ENCODE measurements at places on chromosomes 12 and 14.

DNA sequence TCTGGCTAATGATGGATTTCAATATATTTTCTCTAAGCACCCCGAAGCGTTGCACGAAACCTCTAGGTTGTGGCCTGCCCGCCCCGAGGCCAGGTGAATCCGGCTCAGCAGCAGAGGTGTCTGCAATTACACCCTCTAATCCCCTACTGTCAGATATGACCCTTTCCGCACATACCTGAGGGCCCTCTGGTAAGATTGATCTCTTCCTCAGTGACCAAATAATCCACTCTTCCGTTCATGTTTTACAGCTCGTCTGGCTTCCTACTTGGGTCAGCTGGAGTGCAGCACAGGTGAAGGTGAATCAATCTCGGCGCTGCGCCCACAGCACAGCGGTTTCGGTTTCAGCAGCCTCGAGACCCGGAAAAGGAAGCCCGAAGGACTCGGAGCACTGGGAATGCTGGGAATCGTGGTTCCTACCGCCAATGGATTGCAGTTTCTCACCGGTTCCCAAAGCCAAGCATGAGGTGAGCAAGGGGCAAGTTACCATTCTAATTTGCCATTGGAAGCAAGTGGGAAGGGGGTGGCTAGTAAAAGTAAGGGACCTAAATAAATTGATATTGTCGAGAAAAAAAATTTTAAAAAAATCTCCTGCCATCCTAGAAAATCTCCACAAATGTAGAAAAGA, at the start of gene SYNJ2BP:
Gene SYNJ2BP, minus strand, starts transcription at position 366 of the 625 bp plus-strand sequence. Its CDS starts 127 bp downstream, at position 239.
- peak; percentile 69 for DNase-seq

GRCh38 chr12:116186482-116187150, 90.9 kb downstream of the MED13L start:
- no peak for DNase-seq

GRCh38 chr12:25243680-25243990, 7.1 kb downstream of the KRAS start:
- DNase-seq = no peak

DNA sequence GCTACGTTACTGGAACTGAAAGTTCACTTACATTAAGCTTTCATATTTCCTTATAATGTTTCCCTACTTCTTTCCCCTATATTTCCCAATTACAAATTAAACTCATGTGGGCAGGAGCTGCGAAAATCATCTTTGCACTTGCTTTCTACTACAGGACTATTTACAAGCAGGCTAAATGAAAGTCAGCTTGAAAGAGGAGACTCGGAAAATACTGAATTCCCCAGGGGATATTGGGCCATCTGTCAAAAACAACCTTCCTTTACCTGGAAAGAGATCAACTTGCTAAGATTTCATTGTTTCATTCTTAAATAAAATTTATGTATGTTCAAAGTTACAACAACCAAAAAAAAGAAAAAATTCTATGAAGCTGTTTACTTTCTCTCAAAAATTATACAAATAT, 92.8 kb upstream of the BBS10 start:
- DNase-seq = no peak

DNA sequence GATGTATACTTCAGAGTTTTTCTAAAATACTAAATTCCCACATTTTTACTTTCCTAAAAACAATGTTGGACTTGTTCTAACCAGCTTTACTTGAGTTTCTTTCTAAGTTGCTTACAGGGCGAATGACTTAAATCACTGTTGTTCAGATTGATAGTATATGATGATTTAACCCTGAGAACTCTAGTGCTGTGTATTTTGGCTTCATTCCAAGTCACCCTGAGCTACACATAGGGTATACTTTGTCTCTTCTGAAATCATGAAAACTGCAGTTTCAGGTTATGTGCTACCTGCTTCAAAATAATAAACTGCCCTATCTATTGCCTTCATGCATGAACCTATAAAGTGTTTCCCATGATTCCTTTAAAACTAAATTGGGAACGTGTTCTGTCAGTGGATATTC, 162.5 kb upstream of the PDE3A start:
- DNase-seq = no peak

- no peak for DNase-seq
These were observed 61.0 kb downstream of the SUSD6 start for GRCh38 chr14:69672356-69672755.

- no peak for DNase-seq
These were observed 82.8 kb upstream of the RASSF8 start for GRCh38 chr12:25875661-25876060.

GRCh38 chr14:75845136-75845804, 136.5 kb downstream of the TGFB3 start:
- DNase-seq = no peak

DNA sequence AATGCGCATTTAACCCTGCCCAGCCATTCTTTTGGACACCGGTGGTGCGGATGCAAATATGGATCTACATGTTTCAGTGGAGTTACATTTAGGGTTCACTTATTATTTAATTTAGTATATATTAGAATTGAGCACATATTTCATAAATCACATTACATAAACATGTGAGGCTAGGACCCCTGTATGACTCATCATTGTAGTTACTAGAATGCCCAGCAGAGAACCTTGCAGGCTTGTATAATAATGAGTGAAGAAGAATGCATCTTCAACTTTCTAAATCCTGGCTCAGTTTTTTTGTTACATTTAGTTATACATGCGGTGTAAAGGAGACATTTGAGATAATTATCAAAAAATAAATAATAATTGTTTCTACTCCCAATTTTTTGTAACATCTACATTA, 369.0 kb downstream of the ATP23 start:
- DNase-seq = no peak

DNA sequence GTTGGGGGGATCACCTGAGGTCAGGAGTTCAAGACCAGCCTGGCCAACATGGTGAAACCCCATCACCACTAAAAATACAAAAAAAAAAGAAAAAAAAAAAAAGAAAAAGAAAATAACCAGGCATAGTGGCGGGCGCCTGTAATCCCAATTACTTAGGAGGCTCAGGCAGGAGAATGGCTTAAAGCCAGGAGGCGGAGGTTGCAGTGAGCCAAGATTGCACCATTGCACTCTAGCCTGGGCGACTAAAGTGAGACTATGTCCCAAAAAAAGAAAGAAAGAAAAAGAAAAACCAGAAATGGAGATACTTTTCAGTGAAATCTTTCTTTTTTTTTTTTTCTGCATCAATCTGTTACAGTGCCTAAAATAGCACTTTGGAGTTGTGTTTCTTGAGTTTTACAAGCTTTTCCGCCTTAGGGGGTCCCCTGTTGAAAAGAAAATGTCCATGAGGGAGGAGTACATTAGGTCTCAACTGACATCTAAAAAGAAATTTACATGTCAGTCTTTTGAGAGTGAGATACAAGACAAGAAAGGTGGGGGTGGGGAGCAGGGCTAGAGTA, 82.9 kb upstream of the VASH1 start:
- DNase-seq = no peak

GRCh38 chr12:88144037-88144436, 1.9 kb downstream of the TMTC3 start:
- DNase-seq = no peak

DNA sequence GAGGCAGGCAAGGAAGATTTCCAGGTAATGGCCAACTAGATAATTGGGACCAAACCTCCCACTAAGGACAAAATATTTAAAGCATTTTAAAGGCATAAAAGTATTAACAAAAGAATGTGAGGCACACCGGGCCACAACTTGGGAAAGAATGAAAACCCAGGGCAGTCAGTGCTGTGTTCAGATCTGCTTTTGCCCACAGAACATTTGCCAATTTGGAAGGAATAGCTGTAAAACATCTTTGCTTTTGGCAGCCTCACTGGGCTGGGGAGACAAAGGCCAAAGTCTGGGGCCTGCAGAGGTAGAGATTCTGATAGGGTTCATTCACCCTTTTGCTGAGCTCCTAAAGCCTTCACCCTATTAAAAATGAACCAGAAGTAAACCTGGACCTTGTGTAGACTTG, 82.3 kb downstream of the SYNE3 start:
- DNase-seq = no peak

DNA sequence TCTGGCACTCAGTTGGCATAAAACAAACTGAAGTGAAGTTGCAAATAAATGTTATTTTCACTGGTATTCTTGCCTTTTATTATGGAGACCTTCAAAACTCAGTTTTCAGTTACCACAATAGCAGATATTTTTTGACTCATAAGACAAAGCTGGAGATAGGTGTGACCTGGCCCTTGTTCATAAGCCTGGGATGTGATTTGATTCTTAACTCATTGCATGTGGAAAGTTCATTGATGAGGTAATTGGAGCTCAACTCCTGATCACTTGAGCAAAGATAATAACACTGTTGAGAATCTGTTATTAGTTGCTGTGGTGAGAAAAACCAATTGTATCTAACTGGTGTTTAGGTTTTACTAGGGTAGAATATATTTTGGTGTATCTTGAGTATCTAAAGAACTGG, 105.1 kb downstream of the AEBP2 start:
- DNase-seq = no peak

DNA sequence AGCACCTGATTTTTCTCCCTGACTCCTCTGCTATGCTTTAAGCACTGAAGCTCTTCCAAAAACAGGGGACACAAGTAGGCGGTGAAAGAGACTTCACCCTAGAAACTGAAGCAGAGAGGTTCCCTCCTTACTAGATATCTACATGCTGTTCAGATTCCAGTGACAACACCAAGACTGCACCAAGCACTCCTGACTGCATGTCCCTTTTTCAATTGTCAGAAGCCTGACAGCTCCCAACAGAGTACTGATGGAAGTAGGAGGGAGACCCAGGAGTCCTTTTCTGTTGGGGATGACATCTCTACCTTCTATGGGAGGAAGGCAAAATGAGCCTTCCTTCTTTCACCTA, 10.4 kb downstream of the DCTN2 start:
- no peak for DNase-seq

GRCh38 chr12:11863478-11863906, 207.2 kb upstream of the BCL2L14 start:
- DNase-seq = peak; percentile 33

GRCh38 chr14:105931808-105932483, 405.6 kb downstream of the TMEM121 start:
- no peak for DNase-seq

DNA sequence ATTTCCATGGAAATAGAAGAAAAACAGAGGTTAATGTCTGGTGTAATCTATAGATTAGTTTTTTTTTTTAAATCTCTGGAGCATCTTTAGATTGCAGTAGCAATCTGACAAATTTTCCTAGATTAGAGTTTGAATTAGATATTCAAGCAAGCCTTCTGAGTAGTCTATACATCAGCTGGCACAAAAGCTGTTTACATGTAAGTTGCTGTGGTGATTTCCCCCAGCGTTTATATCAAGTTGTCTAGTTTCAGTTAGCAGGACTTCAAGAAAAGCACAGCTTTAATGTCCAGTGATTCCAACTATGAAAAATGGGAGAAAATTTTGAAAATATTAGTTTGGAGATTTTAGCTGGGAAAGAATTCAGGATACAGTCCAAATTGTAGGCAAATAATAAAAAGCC, 605.0 kb upstream of the USP15 start:
- no peak for DNase-seq

DNA sequence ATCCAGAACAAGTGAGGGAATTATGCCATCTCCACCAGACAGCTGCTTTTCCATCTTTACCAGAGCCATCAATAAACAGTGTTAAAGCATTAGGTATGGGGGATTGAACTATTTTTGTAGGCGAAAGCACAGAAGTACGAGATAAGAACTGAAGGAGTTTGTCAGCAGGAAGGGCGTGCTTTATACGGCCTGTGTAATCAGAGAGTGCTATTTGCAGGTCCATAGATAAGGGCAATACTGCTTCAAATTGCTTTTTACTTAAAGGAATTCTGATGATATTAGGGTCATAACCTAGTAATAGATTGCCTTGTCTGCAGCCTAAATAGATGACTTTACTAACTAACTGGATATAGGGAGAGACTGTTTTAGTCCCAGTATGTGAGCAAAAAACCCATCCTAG, 20.3 kb upstream of the CLEC4E start:
- no peak for DNase-seq

GRCh38 chr14:64074961-64075612, 219.1 kb downstream of the ESR2 start:
- no peak for DNase-seq

DNA sequence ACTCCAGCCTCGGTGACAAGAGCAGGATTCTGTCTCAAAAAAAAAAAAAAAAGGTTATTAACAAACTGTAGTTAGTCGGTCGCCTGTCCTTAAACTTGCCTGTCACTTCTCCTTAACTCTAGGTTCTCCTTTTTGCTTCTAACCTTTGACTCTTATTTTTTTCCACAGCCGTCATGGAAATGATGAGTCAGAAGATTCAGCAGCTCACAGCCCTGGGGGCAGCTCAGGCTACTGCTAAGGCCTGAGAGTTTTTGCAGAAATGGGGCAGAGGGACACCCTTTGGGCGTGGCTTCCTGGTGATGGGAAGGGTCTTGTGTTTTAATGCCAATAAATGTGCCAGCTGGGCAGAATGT, 418 bp upstream of the MYG1 start:
- no peak for DNase-seq

GRCh38 chr14:52279408-52279807, 11.9 kb downstream of the PTGDR start:
- DNase-seq = no peak

GRCh38 chr14:51547260-51547659, 104.5 kb upstream of the FRMD6 start:
- DNase-seq = no peak

DNA sequence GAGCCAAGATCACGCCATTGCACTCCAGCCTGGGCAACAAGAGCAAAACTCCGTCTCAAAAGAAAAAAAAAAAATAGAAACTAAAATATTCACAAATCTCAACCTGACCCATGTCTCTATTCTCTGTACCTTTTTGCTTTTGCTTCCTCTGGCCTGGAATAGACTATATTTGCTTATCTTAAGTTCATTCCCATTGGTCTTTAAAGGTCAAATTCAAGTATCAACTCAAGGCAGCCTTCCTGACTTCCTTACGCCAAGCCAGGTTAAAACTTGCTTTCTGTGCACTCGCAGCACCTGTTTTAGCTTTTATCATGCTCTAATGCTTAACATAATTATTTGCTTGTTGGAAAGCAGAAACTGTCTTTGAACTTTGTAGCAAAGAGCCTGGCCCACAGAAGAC, 14.8 kb downstream of the PYM1 start:
- no peak for DNase-seq

Measured in left ventricle myocardium inferior (tissue), 1 donor.